ENCODE measurements at places on chromosomes 13 and 19.

GRCh38 chr13:101049166-101049850 is 367.0 kb downstream of the NALCN start:
- no peak for DNase-seq

- DNase-seq, result no peak
Observed at GRCh38 chr19:42091742-42092141, 15.8 kb downstream of the ZNF574 start.

GRCh38 chr13:28753208-28753892 is 34.6 kb upstream of the SLC46A3 start:
- DNase-seq, result no peak

- DNase-seq, result peak; percentile 49
Observed at GRCh38 chr19:42242069-42242511, 312 bp downstream of the GSK3A start.

DNA sequence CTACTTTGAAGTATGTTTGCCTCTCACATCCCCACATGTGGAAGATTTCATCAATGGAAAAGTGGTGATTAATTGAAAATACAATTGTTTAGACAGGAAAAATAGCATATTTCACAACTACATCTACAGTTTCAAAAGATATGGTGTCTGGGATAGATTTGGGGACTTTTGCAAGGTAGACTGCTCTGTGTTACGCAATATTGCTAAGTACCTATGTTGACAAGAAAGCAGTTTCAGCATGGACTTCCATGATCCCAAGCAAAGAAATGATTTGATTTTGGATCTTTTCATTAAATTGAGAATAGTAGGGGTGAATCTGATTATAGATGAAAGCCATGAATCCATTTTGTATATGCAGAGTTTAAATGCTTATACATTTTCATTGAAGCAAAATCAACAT is 10.5 kb downstream of the ZNF160 start:
- DNase-seq, result no peak

GRCh38 chr13:21550918-21551317 is 53.1 kb downstream of the MICU2 start:
- DNase-seq, result no peak

DNA sequence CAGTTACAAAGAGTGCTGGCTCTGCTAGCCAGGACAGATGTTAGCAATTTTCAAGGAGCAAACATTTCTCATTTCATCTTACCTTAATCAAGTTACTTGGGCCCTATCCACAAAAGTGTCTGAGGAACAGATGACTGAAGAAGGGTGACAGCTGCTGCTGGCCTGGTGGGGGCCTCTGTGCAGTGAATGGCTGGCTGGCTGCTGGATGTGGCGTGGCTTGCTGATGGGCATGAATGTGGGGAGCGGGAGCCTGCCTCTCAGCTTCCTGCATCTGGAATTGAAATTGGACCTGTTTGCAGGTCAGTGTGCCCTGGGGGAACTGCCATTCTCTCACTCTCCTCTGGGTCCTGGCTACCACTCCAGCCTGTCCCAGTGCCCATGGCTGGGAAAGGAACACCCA is 94.7 kb downstream of the RGCC start:
- DNase-seq, result no peak

- no peak for DNase-seq
Observed at GRCh38 chr19:3320354-3320670, 46.1 kb upstream of the NFIC start.

DNA sequence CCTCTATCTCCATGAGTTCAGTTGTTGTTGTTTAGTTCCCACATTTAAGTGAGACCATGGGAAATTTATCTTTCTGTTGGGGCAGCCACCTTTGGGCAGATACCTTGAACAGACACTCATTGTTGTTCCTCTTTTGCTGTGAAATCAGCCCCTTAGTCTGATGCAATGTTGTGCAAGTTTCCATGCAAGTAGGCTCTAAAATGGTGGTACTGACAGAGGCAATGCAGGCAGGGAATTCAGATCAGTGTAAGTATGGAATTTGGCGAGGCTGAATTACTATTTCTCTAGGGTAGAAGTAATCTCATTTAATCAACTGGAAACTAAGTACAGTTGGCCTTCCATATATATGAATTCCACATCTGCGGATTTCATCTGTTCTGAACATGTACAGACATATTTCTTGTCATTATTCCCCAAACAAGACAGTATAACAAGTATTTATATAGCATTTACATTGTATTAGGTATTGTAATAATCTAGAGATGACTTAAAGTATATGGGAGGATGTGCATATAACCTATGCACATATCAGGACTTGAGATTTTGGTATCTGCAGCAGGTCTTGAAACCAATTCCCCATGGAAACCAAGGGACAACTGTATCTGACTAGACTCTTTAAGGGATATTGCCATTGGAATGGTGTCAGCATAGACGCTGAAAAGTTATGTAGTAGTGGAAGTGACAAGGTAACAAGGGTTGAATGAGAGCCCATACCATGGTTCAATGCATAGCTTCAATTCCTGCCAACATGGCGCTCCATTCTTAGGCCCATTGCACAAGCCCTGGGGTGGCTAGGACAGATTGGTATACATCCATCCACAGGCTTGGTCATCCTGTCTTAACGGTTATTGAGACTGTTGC is 281.5 kb upstream of the HTR2A start:
- DNase-seq, result no peak

GRCh38 chr13:51221674-51222036 is 543 bp upstream of the FAM124A start:
- DNase-seq, result no peak

GRCh38 chr19:55075371-55075998 is at the start of gene EPS8L1:
TSS of gene EPS8L1 (plus strand) at chr19:55075869. CDS start at chr19:55076445, 576 bp downstream.
- no peak for DNase-seq

- DNase-seq, result no peak
Observed at GRCh38 chr13:62130062-62130970, 714.7 kb upstream of the PCDH20 start.

Data from stimulated activated CD4-positive, alpha-beta T cell treated with anti-CD3 and anti-CD28 coated beads, Interleukin-15, amount 100 ng/mL, for 24 hours (primary cell).